Activated T-helper 1 cell treated with Interleukin-2 at 50 U/mL for 16 hours (primary cell): ENCODE measurements at places on chromosomes 13 and 19.
A peak's percentile ranks its signal among the peaks of the same experiment; 100 is the strongest.

DNA sequence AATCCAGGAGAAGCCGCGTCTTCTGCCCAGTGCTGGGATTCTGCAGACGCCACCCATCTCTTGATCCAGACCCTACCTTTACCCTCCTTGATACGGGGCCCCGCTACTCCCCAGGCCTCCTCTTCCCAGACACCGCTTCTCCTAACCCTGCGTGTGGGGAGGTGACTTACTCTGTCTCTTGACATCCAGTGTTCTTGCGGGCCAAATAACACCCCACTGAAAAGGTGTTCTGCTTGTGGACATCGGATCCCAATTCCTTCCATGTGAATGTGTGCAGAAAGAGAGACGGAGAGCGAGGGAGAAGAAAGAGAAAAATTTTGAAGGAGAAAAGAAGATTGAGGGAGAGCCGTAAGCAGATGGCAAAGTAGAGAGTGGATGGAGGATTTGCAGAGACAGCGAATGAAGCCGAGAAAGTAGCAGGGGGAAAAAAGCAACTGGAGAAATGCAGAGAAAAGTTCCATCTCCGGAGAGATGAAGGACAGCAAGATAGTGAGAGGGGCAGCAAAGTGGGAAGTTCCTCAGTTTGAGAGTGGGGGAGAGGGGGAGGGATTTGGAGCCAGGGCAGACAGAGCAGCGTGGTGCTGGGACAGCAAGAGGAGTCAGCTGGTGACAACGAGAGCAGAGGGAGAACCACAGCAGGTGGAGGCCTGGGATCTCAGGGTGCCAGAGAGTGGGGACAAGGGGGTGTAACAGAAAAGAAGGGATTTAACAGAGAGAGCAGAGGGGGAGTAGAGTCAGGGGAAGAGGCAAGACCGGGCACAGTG is 814 bp downstream of the ZNF480 start:
- DNase-seq, result no peak

- no peak for DNase-seq
Measured at GRCh38 chr13:75494491-75494890, 12.5 kb upstream of the TBC1D4 start.

- peak; percentile 39 for DNase-seq
Measured at GRCh38 chr19:7917267-7918061, 2.7 kb upstream of the SNAPC2 start.

- DNase-seq, result no peak
Measured at GRCh38 chr13:24064371-24064770, 96.1 kb upstream of the SPATA13 start.

DNA sequence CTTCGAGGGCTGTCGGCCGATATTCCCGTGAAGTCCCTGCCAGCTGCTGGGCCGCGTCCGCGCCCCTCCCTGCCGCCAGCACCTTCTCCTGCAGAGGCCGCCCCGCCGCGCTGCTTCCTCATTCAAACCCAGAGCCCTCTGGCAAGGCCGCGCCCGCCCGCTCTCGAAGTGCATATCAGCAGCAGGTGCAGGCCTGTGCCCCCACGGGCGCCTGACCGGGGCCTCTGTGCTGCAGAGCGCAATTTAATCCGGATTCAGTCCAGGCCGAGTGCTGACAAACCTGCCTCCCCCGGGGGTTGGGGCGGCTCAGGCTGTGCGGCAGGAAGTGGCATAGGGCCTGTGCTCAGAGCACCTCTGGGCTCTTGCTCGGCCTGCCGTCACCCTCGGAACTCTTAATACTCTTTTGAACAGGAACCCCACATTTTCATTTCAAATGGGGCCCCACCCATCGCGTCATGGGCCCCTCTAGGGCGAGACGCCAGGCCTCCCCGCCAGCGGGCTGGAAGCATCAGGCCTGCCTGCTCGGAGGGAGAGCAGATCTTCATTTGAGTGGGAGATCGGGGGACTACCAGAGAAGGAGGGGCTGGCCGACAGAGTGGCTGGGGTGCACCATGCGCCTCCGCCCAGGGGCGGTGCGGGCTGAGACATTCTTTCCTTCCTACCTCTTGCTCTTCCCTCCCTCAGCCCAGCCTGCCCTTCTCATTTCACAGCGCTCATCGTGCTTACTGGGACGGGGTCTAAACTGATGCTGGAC is 125.7 kb downstream of the TNFRSF19 start:
- peak; percentile 45 for DNase-seq

GRCh38 chr13:113474179-113474578 is 16.3 kb downstream of the DCUN1D2 start:
- DNase-seq, result no peak

DNA sequence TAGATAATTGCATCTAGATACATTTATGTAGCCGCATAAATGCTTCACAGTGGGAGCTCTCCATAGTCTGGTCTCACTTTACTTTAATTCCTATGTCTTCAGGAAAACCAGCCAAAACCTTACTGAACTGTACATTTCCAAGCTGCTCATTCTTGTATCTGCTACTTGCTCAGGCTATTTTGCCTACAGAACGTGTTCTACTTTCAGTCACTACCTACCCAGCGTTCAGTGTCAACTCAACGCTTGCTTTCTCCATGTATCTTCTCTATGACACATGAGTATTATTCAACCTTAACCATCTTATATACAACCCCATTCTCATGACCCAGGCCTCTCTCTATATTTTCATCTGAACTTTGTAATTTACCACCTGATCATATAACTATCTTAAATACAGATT is 101.9 kb downstream of the KLF12 start:
- DNase-seq, result no peak

GRCh38 chr13:56201834-56202233 is 938.9 kb upstream of the PRR20A start:
- DNase-seq, result no peak

DNA sequence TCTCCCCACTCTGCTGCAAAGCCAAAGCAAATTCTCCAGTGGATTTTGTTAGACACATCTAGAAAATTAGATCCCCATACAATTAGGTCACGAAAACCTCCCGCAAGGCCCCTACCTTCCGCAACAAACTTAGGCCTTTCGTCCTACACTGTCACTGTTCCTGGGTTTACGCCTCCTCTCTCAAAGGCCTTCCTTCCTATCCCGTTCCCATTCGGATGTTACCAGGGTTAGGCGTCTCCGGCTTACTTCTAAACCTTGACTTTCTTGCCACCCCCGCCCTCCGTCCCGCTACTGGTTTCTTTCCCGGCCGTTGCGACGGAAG is 754 bp downstream of the RNF6 start:
- no peak for DNase-seq
